A549 treated with DMSO at 1 μM for 4 hours (cell line): ENCODE measurements at places on chromosomes 2 and 18. TPM values are rescaled to one million over a fixed set of nuclear protein-coding genes. Genes with fewer than 3 reads are reported as not detected.

Gene MORN2
- 36.8 to 51.2 TPM (median 43.1 TPM) in 5 replicates for total RNA-seq

Gene G6PC2
- total RNA-seq, result not detected in 5 replicates

Gene SLC4A5
- 0.18 to 0.41 TPM (median 0.28 TPM) in 5 replicates for total RNA-seq

Gene KIAA2012
- not detected in 5 replicates for total RNA-seq

Gene LYPD6B
- not detected in 5 replicates for total RNA-seq

Gene GAL3ST2
- 0.23 to 0.40 TPM (median 0.34 TPM) in 4 of 5 replicates, not detected in the other for total RNA-seq

Gene AMER3
- not detected in 5 replicates for total RNA-seq

Gene SLC25A52
- not detected in 5 replicates for total RNA-seq
